ENCODE measurements at places on chromosomes 2 and 18.

- no peak for DNase-seq
Measured at GRCh38 chr18:56651771-56652092, 573 bp downstream of the WDR7 start.

DNA sequence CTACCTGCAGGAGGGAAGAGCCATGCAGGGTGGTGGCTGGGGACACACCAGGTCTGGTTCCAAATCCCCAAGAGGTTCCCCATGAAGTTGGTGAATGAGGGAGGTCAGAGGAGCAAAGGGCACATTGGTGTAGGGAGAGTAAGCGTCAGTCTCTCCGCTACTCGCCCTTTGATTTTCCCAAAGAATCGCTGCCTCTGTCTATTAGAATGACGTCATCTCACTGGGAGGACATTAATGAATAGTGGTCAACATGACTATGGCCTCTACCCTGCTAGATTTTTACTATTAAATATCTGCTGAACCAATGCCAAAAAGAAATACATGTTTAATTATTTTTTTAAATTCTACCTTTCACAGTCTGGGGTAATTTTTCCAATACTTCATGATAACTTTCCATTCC is 109.6 kb upstream of the SNTG2 start:
- DNase-seq: no peak

DNA sequence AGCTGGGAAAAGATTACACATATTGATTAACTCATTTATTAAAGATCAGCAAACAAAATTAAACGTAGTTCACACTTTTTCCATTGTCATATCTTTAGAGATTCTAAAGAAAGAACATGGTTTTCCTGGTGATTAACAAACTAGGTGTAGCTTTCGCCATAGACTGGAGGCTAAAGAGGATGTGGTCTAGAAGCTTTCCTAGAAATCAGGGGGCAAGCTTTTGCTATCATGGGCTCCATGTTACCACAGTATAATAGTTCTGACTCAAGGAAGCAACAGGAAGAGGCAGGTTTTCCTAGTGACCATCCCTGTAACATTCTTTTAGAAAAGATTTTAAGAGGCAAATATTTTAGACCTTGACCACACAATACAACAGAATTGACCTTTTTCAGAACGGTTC is 232.7 kb downstream of the METTL4 start:
- DNase-seq: no peak

- DNase-seq: no peak
Measured at GRCh38 chr2:46306330-46306751, 9.1 kb downstream of the EPAS1 start.

- DNase-seq: no peak
Measured at GRCh38 chr2:117523267-117523666, 291.2 kb upstream of the DDX18 start.

DNA sequence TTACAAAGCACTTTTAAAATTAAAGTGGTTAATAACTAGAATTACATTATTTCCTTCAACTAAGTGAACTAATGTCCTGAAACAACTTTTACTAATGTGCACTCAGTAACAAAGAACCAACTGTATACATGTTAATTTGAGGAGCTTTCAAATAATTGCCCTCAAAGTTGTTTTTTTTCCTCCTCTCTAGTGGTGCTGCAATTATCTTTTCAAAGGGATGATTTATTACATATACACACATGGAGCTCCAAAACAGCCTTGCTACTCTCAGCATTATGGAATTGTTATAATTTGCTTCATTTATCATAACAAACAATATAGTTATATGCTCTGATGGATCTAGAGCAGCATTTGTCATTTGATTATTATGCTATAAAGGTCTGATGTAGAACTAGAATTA is 246.3 kb upstream of the RASGRP3 start:
- DNase-seq: no peak

- DNase-seq: no peak
Measured at GRCh38 chr2:165328272-165328671, 89.1 kb downstream of the SCN2A start.

- no peak for DNase-seq
Measured at GRCh38 chr18:25825979-25826776, 264.2 kb downstream of the SS18 start.

- DNase-seq: no peak
Measured at GRCh38 chr2:16656784-16657391, 8.7 kb downstream of the CYRIA start.

DNA sequence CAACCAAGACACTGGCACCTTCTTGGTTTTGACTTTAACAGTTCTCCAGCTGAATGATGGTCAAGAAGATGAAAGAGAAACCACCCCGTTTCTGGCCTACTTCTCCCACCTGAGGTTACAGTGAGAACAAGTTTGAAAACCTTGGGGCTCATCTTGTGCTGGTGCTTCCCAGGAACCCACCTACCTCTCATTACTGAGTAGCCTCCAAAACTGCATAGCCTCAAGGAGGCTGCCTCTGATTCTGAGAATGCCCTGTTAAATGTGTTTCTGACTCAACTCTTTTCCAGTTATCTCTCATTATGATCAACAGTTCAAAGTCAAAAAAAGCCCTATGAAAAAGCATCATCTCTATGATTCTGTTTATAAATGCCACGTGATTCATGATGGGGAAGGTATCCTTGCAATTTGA is 121.9 kb downstream of the CACNB4 start:
- no peak for DNase-seq

GRCh38 chr2:65937379-65938160 is 497.4 kb upstream of the MEIS1 start:
- no peak for DNase-seq

GRCh38 chr18:22031611-22032010 is 137.8 kb upstream of the GATA6 start:
- no peak for DNase-seq

DNA sequence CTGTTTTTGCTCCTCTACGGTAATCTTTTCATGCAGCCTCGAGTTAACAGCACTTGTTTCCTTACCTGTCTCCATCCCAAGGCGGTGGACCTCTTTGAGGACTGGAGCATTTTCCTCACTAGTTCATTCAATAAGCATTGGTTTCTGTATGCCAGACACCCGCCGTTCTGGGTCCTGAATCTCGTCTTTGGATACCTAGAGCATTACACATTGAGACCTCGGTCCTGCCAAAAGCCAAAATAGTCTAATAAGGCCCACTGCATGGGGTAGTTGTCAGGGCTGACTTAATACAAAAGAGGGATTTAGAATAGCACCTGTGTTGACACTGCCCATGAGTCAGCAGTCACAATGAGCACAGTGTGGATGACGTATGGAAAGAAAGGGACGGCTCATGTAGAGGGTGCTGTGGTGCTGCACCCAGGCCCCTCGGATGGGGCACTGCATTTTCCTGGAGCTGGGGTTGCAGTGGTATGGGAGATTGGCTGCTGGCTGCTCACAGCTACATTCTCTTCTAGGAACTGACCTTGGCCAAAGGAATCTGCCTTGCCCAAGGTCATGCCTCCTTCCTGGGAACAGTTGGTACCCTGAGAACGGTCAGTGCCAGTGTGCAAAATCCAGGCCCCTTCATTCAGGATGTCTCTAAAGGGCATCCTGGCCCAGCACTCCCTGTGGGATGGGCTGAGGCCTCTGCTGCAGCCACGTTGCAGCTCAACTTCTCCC is 126.9 kb upstream of the NCK2 start:
- DNase-seq: no peak

DNA sequence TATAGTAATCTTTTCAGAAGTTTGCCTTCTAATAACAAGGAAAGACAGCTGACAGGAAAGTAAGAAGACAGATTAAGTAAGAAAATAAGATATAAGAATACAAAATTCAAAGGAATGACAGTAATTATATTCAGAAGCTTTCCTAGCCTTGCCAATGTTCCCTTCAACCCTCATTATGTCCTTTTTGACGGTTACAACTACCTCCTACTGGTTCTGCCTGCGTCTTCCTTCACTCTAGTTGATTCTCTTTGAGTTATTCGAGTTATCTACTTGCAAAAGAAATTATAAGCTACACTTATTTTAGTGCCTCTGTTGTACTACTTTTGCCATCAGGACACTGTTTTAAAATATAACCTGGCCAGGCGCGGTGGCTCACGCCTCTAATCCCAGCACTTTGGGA is 218.9 kb upstream of the GYPC start:
- no peak for DNase-seq

DNA sequence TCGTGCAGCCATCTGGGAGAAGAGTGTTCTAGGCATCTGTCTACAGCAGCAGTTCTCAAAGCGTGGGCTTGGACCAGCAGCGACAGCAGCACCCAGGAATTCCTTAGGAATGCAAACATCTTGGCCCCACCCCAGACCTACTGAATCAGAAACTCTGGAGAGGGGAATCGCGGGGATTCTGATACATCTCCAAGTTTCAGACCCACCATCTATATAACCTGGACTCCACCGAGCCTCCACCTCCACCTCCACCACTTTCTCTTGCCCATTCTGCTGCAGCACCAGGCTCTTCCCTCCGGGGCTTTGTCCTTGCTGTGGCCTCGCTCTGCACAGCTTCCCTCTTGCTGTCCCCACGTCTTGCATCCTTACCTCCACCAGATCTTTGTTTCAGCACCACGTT is 256.4 kb downstream of the BCL2 start:
- DNase-seq: no peak

- no peak for DNase-seq
Measured at GRCh38 chr2:62593825-62594224, 87.8 kb upstream of the TMEM17 start.

GRCh38 chr2:98422449-98422848 is 22.2 kb upstream of the INPP4A start:
- no peak for DNase-seq

GRCh38 chr2:102059151-102059550 is 67.4 kb downstream of the IL1R2 start:
- DNase-seq: no peak

- DNase-seq: no peak
Measured at GRCh38 chr2:25854613-25855012, 23.7 kb downstream of the ASXL2 start.

DNA sequence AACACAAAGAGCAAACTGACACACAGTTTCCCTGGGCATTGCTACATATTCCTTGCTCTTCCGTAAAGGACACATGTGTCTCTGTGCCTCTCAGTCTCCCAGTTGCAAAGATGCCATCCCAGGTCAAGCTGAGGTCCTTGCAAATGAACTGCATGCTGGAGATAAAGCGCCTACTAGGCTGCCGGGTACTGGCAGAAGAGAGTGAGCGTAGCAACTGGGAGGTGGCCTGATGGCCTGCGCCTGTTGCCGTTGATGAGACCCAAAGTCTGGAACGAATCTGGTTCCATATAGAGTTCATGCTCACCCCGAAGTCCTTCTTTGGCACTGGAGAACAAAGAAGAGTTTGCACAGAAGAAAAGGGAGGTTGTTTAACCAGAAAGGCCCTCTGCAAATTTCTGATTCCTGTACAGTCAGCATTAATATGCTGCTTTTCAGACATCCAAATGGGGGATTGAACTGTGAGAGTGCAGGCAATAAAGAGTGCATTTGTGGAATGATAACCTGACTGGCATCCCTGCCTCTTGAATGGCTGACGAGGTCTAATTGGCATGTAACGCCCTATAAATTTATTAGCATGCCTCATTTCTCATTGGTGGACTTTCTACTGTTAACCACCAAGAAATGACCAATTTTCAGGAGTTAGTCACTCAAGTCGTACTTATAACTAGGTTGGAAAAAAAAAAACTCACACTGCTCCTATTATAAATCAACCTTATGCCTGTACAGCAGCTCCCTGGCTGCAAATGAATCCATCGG is 78.7 kb downstream of the GBX2 start:
- no peak for DNase-seq

DNA sequence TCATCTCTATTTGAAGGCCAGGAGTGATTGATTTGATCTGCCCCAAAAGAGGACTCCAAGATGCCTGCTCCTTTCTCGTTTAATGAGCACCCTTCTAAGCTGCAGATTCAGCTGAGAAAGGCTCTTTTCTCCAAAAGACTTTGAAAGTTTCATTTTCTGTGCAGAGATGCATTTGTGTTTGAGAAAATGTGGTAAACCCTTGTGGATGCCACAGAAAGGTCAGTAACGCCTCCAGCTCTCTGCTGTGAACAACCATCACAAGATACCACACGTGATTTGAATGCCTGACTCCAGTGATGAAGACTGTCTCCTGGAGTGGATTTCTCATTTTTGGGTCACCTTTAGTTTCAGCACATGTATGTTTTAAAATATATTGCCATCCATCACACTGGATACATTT is 35.0 kb upstream of the CCDC85A start:
- DNase-seq: no peak

- DNase-seq: no peak
Measured at GRCh38 chr2:33038799-33039198, 92.0 kb downstream of the LTBP1 start.

GRCh38 chr18:12750076-12750714 is 47.4 kb downstream of the PSMG2 start:
- no peak for DNase-seq
